ENCODE measurements at places on chromosomes 7 and 10. TPM values are rescaled to one million over a fixed set of nuclear protein-coding genes. Genes with fewer than 3 reads are reported as not detected.

The FAM241B gene
- 0.30 TPM for total RNA-seq

The RNF133 gene
- total RNA-seq = 0.15 TPM

The PIP gene
- total RNA-seq = not detected

The COL13A1 gene
- total RNA-seq = 77.5 TPM

The MOGAT3 gene
- total RNA-seq = not detected

The ALOX5 gene
- total RNA-seq = not detected

The FBXO24 gene
- total RNA-seq = not detected

The ITIH5 gene
- total RNA-seq = 0.30 TPM

The PHKG1 gene
- not detected for total RNA-seq

The POLR2J3 gene
- 12.4 TPM for total RNA-seq

The CALD1 gene
- 120 TPM for total RNA-seq

The ASZ1 gene
- total RNA-seq = not detected

The TUBB8 gene
- total RNA-seq = 0.13 TPM

The TMEM270 gene
- not detected for total RNA-seq

The IFIT1B gene
- total RNA-seq = not detected

The ATP6V1F gene
- total RNA-seq = 128 TPM

The FGFR2 gene
- total RNA-seq = 0.10 TPM

The SEMA3D gene
- 3.2 TPM for total RNA-seq

The TAS2R5 gene
- 0.10 TPM for total RNA-seq

All from mammary microvascular endothelial cell (primary cell).